ENCODE measurements at places on chromosomes 2 and 18. TPM values are rescaled to one million over a fixed set of nuclear protein-coding genes. Genes with fewer than 3 reads are reported as not detected.
A peak's percentile ranks its signal among the peaks of the same experiment; 100 is the strongest.

- peaks cover 2% of the 10 kb centered on the region for H3K36me3 ChIP-seq
- H3K4me1 ChIP-seq, result no peaks in the 10 kb centered on the region
- no peak overlapping the region for H3K4me3 ChIP-seq
Measured at GRCh38 chr2:222249444-222249843, 49.4 kb downstream of the PAX3 start.

DNA sequence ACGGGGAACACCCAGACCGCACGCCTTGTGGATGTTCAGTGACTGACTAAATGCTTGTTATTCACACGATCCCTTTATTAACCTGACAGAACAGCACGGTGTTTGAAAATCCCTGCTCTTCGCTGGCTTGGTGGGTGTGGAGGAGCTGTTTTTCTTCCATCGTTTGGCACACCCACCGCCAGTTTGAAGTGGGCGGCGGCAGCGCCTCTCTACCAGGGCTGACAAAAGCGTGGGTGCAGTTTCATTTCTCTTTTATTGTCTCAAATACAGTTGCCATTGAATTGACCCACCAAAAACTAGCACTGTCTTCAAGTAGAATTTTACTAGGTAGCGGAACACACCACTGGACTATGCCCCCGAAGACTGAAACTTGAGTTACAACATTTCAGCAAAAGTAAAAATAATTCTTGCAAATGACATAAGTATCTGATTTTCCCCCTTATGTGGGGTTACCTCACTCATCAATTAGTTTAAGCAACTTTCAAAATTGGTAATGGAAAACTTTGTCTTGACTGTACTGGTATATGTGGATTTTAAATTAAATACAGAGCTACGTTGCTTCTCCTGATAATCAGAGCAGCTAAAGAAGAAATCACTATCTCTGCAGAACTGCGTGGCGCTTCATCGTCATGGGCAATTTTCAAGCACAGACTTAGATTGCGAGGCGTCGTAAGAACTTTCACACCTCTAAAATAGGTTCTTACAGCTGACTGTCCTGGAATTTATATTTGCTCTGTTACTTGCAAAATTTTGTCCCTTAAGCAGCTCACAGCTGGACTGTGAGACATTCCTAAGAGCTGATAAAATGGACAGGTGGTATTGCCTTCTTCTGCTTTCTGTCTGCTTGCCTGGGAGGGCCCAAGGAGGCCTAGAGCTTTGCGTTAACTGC is 60.9 kb downstream of the LDLRAD4 start:
- peak overlapping the region; percentile 93 for H3K4me3 ChIP-seq
- H3K36me3 ChIP-seq, result no peaks in the 10 kb centered on the region
- H3K4me1 ChIP-seq, result peaks cover 51% of the 10 kb centered on the region
- H3K27me3 ChIP-seq, result no peaks in the 10 kb centered on the region

DNA sequence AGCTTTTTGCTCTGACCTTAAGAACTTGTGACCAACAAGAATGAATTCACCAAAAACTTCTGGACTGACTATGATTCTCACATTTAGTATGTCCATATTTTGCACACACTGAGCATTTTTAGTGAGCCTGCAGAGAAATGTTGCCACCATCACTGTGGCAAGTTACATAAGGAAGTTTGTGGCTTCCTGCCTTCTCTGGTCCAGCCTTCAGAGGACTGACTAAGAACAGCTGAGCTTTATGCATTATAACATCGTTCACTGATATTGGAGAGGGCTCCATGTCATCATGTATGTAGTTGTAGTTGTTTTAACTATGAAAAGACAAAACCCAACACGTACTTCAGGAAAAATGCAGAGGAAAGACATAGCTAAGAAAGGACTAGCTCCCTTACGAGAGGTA is 218.0 kb upstream of the CRIM1 start:
- peaks cover 5% of the 10 kb centered on the region for H3K27me3 ChIP-seq
- H3K27ac ChIP-seq, result no peak overlapping the region
- no peak for DNase-seq
- H3K36me3 ChIP-seq, result no peaks in the 10 kb centered on the region

The DSG3 gene
- not detected for total RNA-seq

The DLX1 gene
- not detected for total RNA-seq

The CRACDL gene
- 0.55 TPM for total RNA-seq
